ENCODE measurements at places on chromosomes 2 and 18.

GRCh38 chr2:69012310-69013141 is 453 bp upstream of the ANTXR1 start:
- DNase-seq = peak; percentile 81

- no peak for DNase-seq
Measured at GRCh38 chr2:111030260-111030891, 90.3 kb upstream of the BCL2L11 start.

GRCh38 chr18:5646739-5647138 is 102.9 kb upstream of the EPB41L3 start:
- no peak for DNase-seq

DNA sequence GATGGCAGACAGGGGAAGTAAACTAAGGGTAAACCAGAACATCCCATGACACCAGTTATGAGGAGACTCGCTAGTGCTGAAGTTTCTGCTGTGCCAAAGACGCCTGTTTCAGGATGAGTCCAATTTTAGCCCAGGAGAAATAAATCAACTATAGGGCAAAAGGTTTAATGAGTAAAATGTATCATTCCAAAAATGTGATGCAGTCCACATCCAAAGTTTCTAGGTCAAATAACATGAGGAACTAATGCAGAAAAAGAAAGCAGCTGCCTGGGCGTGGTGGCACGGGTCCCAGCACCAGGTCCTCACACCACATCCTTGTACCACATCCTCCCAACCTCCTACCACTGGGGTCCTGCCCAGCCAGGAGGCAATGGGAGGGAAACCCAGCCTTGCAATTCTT is 126.9 kb upstream of the CTAGE1 start:
- no peak for DNase-seq

DNA sequence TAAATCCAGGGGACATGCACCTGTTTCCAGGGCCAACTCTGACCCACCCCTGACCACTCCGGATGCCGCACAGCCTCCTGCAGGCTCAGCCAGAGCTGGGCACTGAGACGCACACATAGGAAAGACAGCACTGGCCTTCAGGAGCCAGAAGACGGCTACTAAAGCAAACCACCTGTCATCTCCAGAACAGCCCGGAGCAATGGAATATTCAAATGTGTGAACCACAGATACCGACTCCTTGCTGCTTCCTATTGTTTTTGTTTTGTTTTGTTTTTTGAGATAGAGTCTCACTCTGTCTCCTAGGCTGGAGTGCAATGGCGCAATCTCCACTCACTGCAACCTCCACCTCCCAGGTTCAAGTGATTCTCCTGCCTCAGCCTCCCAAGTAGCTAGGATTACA is 94.0 kb downstream of the LAMA1 start:
- no peak for DNase-seq

DNA sequence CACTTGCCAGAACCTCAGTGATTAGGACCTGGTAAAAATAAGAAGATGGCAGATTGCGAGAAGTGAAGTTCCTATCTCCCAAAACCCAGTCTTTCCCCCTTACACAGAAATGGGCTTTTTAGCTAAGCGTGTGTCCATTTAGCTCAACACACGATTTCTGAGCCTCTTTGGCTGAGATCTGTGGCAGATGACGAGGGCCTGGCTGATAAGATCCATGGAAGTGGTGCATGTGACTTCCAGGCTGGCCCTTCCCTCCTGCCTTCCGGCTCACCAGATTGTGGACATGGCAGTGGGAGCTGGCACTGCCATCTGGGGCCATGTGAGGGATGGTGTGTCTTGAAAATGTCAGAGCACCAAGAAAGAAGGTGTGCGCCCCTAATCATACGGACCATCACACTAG is 41.0 kb upstream of the ZFP36L2 start:
- no peak for DNase-seq

DNA sequence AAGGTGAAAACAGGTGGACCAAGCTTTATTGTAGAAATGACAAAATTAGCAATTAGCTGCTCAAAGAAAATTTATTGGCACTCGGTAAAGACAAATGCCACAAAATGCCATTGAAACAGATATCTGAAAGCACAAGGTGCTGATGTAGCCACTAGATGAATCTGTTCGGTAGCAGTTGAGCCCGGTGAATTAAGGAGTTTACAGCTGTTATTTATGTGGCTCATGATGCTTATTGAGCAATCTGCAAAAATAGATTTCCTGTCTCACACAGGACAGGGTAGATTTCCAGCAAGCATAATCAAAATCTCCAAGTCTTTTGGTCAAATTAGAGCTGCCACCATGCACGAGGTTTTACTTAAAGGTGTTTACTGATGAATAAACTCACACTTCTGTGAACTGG is 182.2 kb downstream of the PPP1R1C start:
- DNase-seq = no peak

DNA sequence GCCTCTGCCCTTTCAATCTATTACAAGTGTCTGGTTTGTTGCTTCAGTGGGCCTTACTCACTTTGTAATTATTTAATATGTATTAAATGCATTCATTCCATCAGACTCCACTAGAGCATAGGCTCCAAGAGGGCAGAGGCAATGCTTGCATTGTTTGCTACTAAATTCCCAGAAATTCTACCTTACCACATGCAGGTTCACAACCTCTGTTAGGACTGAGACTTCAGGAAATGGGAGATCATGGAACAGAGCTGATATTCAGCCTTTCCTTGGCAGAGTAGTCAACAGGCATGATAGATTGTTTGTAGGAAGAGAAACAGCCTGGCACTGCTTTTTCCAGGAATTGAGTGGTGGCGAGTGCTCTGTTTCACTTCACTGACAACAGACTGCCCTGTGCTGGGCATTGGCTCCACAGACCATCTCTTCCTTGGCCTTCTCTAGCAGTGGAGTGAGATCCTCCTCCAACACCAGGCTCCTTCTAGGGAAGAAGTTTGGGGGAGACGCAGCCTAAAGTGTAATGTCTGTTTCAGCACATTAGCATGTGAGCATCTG is 6.2 kb upstream of the MATN3 start:
- no peak for DNase-seq

DNA sequence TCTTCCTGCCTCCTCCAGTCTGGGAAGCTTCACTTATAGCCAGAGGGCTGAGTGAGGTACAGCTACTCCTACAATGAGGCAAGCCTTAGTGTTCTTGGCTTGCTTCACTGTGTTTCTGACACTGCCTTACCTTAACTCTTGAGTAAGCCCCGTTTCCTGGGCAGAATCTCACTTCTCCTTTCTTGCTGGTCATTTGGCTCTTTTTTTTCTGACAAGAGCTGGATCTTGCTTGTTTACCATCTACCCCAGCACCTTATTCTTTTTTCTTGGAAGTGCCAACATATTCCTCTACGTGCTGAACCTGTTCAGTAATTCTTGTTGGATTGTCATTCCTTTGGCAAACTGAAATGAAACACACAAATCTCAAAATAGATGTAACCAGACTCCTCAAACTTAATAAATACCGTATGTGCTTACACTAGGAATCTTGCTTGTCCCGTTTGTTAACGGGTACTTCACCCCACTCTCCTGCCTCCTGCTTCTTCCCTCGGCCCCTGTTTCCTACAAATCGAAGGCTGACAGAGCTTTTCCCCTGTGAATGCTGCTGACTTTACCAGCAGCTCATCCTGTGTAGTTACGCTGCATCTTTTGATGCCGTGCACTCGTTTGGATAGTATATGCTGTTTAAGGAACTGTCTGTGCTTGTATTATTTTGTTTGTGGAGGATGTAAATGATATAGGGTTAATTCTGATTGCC is 132.2 kb downstream of the FMNL2 start:
- no peak for DNase-seq

DNA sequence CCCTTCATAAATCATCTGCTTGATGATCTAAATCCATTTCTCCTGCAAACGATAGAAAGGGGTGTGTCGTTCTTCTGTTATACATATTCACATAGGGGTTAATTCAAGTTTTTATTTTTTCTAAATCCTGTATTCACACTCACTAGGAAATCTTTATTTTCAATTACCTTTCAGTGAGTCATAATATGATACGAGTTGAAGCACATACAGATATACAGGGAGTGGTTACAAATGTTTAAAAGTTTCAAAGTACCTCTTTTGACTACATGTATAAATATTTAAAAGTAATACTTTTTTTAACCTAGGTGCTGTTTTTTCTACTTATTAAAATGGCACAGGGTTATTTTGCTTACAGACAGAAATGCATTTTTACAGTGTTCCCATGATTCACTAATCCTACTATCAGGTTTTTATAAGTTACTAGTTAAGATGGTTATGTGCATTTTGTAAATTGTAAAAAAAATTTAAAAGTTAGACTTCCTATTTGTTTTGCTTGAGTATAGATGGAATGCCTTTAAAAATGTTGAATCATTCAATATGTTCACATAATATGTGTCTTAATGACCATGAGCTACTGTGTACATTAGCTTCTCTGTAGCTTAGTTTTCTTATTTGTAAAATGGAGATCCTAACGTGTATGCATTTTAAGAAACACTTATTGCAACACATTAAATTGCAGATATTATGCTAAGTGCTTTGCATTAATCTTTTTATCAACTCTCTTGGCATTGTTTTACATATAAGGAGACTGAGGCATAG is 1378.1 kb downstream of the DSC3 start:
- DNase-seq = no peak

DNA sequence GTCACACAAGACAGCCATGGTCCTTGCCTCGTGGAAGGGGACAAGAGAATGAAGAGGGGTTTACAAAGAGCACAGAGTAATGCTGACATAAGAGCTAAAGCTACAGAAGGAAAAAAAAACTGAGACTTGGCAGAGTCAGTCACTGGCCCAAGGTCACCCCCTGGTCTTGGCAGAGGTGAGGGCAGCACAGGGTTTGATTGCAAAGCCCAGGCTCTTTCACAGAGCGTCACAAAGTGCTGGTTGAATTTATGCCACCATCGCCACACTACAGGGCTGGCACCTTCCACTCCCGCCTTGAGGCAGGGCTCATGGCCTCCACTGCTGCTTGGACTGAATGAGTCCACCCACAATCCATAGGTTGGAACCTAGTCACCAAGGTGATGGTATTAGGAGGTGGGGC is 190.2 kb downstream of the INHBB start:
- no peak for DNase-seq

DNA sequence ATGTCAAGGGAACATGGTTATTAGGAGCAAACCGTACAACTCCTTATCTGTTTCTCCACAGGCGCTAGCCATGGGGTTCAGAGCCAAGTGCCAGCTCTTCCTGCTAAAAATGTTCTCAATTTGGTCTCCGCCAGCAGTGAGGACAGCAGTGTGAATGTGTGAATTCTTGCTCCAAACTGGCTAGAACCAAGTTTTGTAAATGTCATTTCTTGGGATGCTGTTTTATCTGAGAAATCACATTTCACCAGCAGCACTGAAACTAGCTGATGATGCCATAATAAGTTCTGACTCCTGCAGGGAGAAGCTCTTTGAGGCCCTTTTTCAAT is 140.6 kb upstream of the LGALSL start:
- no peak for DNase-seq

DNA sequence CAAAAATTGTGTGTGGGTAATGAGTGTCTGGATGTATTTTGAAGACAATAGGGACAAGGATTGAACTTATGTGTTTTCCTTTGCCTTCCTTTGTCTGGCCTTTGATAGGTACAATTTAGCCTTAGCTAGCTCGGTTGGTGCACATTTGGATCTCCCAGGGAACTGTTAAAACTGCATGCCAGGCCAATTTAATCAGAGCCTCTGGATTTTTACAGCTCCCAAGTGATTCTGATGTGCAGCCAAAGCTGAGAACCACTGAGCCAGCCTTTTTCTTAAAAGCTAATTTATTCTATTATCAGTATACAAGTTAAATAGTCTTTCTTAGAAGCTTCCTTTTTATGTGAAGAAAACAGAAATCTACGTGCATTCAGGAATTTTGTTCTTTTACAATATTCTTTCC is 25.0 kb downstream of the PLEK start:
- DNase-seq = no peak

DNA sequence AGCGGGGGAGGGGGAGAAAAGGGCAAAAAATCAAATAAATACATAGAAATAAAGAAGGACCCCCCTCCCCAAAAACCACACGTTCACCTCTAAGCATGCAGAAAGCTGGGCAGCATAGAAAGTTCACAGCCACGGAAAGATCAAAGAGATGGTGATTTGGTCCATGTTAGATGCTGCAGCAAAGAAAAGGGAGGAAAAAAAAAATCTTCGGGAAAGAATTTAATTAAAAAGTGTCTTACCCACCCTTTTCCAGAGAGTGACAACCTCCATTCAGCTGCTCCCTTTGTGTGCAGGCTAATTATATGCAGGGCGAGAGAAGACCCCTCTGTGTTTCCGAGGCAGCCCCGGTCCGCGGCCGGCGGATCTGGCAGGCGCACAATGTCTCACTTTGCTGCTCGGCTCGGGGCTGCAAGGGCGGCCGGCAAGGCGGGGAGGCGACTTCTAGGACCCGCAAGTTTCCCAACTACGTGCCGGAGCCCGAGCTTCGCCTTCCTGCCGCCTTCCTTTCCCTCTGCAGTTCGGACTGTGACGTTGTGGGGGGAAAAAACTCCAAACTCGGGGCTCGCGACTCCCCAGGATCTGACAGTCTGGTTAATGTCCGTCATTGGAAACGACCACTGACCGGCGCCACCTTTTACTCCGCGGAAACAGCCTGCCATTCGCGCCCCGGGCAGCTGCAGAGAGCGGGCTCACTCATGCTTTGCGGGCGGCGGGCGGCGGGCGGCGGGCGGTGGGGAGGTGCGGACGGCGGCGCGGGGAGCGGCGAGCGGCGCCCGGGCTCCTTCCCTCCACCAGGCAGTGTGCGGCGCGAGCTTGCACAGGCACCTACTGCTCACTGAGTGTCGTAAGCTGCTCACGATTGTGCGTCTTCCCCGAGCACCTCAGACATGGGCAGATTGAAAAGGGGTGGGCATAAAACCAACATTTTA is at the start of gene LRRTM1:
LRRTM1 (minus strand) TSS at position 844 of the 929 bp plus-strand sequence. CDS start 933 bp downstream, outside the sequence.
- no peak for DNase-seq

DNA sequence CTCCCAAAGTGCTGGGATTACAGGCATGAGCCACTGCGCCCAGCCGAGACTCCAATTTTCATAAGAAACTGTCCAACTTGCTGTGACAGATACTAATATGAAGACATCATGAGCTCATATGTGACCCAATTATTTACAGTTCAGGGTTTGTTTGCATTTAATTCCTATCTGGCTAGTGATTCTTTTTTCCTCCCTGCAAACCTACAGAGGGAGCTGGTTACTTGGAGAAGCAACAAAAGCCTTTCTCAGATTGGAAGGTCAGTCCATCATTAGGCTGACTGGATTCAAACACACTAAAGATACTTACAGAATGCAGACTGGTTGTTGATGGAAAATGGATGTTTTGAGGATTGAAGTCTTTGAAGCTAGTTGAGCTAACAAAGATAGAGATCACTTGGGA is 176.4 kb downstream of the ANKRD44 start:
- DNase-seq = no peak

All from suprapubic skin (tissue), 4 donors.